Activated T-helper 2 cell treated with anti-CD3 and anti-CD28 coated beads, Interferon-gamma antibody, Interleukin-2, Interleukin-4, amounts not matched to agents 10 μg/mL and 5 μg/mL and 100 μg/mL, durations not matched to agents 14 hours and 24 hours and 36 hours (primary cell): ENCODE measurements at places on chromosomes 12 and 14. TPM values are rescaled to one million over a fixed set of nuclear protein-coding genes. Genes with fewer than 3 reads are reported as not detected.

DNA sequence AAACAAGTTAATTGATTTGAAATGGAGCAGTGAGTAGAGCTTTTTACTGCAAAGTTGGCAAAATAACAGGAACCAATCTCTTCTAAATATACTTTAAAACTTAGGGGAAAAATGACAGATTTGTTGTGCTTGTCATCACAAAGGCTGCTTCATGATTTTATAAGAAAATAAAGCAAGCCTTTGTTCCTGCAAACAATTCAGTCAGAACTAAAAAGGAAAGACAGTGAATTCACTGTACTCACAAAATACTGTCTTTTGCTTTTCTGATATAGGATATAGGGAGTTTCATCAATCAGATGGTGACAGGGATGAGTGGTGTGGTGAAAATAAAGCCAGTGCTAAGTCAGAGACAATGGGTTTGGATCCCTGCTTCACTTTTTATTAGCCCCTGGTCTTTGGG lies 126.0 kb downstream of the HELB start:
- no peaks in the 10 kb centered on the region for H3K4me1 ChIP-seq
- peaks cover 6% of the 10 kb centered on the region for H3K27me3 ChIP-seq
- H3K4me3 ChIP-seq, result no peak overlapping the region
- DNase-seq, result no peak

DNA sequence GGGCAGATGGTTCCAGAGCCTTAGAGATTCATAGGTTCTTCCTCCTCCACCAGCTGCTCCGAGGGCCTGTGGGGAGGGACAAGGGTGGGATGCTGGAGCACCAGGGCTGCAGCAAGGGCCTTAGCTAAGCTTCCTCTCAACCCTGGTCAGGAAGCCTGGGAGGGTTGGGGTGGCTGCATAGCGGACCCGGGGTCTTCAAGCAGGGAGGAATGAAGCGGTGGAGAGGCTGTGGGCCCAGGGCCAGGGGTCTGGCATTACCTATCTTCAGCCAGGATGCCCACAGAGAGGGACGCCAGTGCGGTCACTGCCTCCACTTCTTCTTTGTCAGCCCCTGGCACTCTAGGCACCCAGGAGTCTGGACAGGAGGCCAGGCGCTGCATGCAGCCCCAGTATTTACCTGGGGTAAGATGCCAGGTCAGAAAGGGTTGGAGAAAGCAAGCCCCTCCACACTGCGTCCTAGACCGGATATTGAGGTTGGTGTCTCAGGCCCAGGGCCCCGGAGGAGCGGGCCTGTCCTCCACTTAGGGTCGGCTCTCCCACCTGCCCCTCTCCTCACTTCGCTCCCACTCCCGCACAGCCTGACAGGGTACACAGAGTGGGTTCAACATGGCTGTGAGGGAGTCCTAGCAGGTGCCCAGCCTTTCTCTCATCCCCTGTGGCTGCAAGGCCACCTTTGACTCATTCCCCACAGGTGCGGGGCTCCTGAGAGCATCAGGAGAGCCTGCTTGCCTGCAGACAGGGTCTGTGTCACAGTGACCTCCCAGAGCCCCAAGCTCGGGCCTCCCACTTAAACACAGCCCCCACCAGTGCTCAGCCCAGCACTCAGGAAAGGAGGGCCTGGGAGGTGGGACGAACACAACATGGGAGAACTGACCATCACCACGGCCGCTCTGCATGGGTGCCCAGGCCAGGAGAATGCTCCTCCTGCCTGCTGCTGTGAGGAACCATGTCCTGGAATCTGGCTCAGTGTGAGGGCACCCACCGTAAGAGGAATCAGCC lies 11.1 kb downstream of the SLC48A1 start:
- H3K27me3 ChIP-seq, result no peaks in the 10 kb centered on the region
- no peak overlapping the region for H3K27ac ChIP-seq
- H3K36me3 ChIP-seq, result peaks cover 71% of the 10 kb centered on the region
- peaks cover 8% of the 10 kb centered on the region for H3K4me1 ChIP-seq
- H3K4me3 ChIP-seq, result no peak overlapping the region
- no peak for DNase-seq

DNA sequence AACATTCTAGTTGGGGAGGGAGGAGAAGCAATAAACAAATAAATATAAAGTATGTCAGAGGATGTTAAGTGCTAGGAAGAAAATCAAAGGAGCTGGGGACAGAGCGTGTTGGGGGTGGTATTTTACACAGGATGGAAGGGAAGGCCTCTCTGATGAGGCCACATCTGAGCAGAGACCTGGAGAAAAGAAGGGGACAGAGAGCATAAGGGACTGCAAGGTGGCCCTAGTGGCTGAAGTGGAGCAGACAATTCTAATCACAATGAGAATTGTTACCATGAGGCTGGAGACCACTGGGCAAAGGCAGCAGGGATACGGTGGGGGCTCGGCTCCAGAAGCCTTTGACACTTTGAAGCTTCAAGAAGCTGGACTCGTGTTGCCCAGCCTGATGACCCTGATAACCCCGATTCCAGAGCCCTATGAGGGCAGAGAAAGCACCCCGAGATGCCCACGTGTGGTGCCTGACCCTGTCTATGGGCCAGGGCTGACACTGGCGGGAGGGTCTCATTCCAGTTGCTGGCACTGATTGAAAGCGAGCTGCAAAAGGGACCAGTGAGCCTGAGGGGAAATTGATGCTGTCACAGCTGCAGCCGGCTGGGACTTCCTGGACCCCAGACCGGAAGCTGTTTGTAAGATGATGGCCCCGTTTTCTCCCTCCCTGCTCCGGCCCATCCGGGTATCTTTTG lies 169.1 kb downstream of the RBM19 start:
- H3K4me1 ChIP-seq, result no peaks in the 10 kb centered on the region
- H3K27ac ChIP-seq, result no peak overlapping the region
- H3K36me3 ChIP-seq, result no peaks in the 10 kb centered on the region
- DNase-seq, result no peak

- no peak overlapping the region for H3K4me3 ChIP-seq
- no peak for DNase-seq
- peaks cover 26% of the 10 kb centered on the region for H3K36me3 ChIP-seq
- peaks cover 11% of the 10 kb centered on the region for H3K27me3 ChIP-seq
- peak overlapping the region; percentile 16 for H3K27ac ChIP-seq
These were observed 6.0 kb downstream of the LTB4R start for GRCh38 chr14:24317141-24317928.

- no peaks in the 10 kb centered on the region for H3K27me3 ChIP-seq
- H3K4me1 ChIP-seq, result no peaks in the 10 kb centered on the region
- H3K27ac ChIP-seq, result no peak overlapping the region
- H3K4me3 ChIP-seq, result no peak overlapping the region
- DNase-seq, result no peak
- no peaks in the 10 kb centered on the region for H3K36me3 ChIP-seq
These were observed 127.7 kb upstream of the SRRM4 start for GRCh38 chr12:118853634-118854033.

CEBPE gene
- not detected in 2 replicates for total RNA-seq

SLC4A8 gene
- 1.6 and 2.6 TPM in 2 replicates for total RNA-seq

HIGD1C gene
- total RNA-seq, result not detected in 2 replicates

GRCh38 chr12:112130441-112130998 lies 5.2 kb downstream of the TRAFD1 start:
- peaks cover 45% of the 10 kb centered on the region for H3K4me1 ChIP-seq
- peak overlapping the region; percentile 72 for H3K4me3 ChIP-seq
- H3K27ac ChIP-seq, result peak overlapping the region; percentile 72

NTS gene
- total RNA-seq, result not detected in 2 replicates

- DNase-seq, result no peak
- H3K27me3 ChIP-seq, result peaks cover 25% of the 10 kb centered on the region
- no peak overlapping the region for H3K27ac ChIP-seq
- no peak overlapping the region for H3K4me3 ChIP-seq
These were observed 11.9 kb upstream of the SLC2A13 start for GRCh38 chr12:40117818-40118217.

GRCh38 chr12:40228727-40229126 lies 3.9 kb downstream of the LRRK2 start:
- H3K4me1 ChIP-seq, result no peaks in the 10 kb centered on the region
- H3K27ac ChIP-seq, result no peak overlapping the region
- no peaks in the 10 kb centered on the region for H3K36me3 ChIP-seq
- no peak overlapping the region for H3K4me3 ChIP-seq
- H3K27me3 ChIP-seq, result peaks cover 30% of the 10 kb centered on the region

CCDC177 gene
- total RNA-seq, result 0.05 TPM in 1 of 2 replicates, not detected in the other

GRCh38 chr12:30822385-30823155 lies 67.8 kb upstream of the CAPRIN2 start:
- peaks cover 8% of the 10 kb centered on the region for H3K4me1 ChIP-seq
- H3K4me3 ChIP-seq, result peak overlapping the region; percentile 72
- no peak overlapping the region for H3K27ac ChIP-seq
- H3K27me3 ChIP-seq, result peaks cover 55% of the 10 kb centered on the region
- no peak for DNase-seq

DNA sequence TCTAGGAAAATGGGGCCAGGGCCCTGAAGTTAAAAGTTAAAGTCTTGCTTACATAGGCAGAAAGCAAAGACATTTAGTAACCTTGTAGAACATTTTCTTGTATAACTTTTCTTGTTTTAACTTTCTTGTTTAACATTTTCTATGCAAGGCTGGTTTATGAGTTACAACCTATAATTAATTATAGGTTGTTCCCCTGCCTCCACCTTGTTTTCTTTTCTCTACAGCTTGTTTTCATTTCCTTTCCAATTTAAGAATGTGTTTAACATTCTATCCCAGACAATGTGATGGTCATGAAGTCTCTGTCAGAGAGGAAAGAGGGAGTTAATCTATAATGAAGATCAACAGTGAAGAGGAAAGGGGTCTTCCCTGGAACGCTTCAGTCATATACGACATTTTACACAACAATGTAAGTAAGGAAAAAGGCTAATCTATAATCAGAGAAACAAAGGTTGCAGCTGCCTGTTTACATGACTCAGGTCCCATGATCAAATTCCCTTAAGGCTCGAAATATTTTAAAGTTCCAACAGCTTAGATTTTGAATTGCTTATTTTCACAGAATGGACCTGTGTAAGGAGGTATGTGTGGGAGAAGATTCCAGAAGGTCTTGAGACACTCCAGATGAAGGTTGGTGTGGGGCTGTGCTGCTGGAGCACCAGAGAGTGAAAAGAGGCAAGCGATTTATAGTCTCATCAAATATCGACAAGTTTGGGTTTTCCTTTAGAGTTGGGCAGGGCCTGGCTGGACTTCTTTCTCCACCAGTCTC lies 34.2 kb upstream of the TCL1B start:
- no peaks in the 10 kb centered on the region for H3K27me3 ChIP-seq
- H3K4me3 ChIP-seq, result no peak overlapping the region
- no peak for DNase-seq

DNA sequence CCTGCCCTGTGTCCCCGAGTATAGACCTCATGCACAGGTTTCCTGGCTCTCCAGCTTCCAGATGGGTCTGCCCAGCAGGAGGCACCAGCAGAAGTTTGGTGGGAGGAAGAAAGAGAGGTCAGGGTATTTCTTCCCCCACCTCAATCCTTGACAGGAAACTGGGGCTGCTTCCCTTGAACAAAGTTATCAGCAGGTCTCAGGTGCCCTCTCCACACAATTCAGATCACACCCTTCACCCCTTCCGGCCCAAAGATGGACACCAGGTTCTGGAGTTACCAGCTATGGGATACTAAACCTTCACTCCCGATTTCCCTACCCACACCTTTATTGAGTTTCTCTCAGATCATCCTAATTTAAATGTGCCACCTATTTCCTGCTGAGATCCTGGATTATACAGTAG lies 1.2 kb downstream of the SART3 start:
- H3K27me3 ChIP-seq, result no peaks in the 10 kb centered on the region
- peaks cover 52% of the 10 kb centered on the region for H3K36me3 ChIP-seq
- peaks cover 29% of the 10 kb centered on the region for H3K4me1 ChIP-seq
- H3K4me3 ChIP-seq, result peak overlapping the region; percentile 100
- H3K27ac ChIP-seq, result peak overlapping the region; percentile 100

DNA sequence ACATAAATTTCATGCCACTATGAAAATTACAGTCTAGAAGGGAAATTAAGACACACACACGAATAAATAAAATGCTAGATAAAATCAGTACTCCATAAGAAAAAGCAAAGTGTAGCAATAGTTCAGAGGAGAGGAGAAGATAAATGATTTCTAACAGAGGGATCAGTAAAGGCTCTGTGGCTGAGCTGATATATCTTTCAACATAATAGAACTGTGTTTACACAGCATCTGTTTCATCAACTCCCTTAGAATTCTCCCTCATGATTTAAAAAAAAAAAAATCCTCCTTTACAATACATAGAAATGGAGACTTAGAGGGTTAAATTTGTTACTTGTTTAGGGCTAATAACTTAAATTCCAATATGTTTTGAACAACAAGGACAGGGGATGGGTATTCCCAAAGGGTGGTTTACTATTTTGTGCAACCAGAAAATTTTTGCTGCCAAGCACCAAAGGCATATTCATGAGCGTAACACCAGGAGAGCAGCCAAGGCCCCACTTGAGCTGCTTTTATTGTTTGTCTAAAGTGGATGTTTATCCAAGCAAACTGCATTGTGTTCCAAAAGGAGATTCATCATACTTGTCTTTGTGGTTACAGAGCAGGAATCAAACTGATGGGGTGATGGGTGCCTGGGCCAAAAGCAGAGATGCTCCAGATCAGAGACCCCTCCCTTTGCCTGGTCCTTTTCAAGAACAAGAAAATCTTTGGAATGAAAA lies 162.7 kb downstream of the BMP4 start:
- H3K36me3 ChIP-seq, result no peaks in the 10 kb centered on the region
- no peak overlapping the region for H3K27ac ChIP-seq
- DNase-seq, result no peak
- H3K4me1 ChIP-seq, result no peaks in the 10 kb centered on the region

DNA sequence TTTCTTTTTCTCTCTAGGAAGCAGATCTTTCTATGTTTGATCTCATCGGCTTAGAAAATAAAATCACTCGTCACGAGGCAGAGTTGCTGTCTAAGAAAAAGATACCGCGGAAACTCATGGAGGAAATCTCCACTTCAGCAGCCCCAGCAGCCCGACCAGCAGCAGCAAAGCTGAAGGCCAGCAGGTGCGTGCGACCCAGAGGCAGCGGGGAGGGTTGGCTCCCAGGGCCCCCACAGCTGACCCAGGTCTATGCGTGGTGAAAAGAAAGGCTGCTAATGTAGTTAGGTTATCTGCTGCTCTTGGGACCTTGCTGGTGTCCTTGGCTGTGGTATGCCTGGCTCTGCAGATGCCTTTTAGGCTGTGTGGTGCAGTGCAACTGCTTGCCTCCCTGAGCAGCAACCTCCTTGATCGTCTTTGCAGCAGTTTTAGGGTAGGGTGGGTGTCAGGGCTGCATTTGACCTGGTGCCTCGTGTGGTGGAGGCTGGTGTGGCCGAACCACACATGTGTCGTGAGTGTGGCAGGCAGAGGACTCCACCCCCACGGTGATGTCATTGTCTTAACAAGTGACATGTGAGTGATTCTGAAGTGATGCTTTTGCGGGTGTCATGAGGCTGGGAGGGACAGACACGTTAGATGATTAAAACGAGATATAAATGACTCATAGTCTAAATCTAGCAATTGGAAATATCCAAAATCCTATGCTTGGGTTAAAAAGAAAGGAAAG lies 68.6 kb downstream of the EP400 start:
- H3K4me1 ChIP-seq, result no peaks in the 10 kb centered on the region
- no peak for DNase-seq
- no peak overlapping the region for H3K27ac ChIP-seq
- no peaks in the 10 kb centered on the region for H3K27me3 ChIP-seq

- H3K4me1 ChIP-seq, result peaks cover under 1% of the 10 kb centered on the region
- no peaks in the 10 kb centered on the region for H3K36me3 ChIP-seq
- DNase-seq, result no peak
- H3K4me3 ChIP-seq, result no peak overlapping the region
These were observed 39.7 kb upstream of the VRK1 start for GRCh38 chr14:96757456-96757855.
